ENCODE measurements at places on chromosomes 13 and 19. TPM values are rescaled to one million over a fixed set of nuclear protein-coding genes. Genes with fewer than 3 reads are reported as not detected.

GRCh38 chr13:112127564-112128330, 60.8 kb downstream of the SOX1 start:
- DNase-seq, result no peak

GRCh38 chr13:37648609-37649008, 50.0 kb upstream of the POSTN start:
- DNase-seq, result no peak

DNA sequence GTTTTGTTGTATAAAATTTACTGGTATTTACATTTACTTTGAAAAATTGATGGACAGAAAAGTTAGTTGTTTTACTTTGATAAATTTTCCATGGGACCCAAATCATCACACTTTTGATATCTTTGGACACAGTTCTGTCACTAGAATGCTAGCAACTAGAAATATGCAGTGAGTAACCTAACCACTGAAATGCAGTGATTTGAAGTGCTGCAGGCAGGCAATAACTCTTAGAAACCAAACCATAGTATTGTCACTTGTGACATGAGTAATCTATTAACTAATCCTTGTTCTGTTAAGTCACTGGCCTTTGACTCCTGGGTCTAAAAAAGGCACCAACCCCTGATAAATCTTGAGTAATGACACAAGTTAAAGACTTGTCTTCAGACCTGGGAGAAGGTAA, 620.0 kb upstream of the ATXN8OS start:
- DNase-seq, result no peak

DNA sequence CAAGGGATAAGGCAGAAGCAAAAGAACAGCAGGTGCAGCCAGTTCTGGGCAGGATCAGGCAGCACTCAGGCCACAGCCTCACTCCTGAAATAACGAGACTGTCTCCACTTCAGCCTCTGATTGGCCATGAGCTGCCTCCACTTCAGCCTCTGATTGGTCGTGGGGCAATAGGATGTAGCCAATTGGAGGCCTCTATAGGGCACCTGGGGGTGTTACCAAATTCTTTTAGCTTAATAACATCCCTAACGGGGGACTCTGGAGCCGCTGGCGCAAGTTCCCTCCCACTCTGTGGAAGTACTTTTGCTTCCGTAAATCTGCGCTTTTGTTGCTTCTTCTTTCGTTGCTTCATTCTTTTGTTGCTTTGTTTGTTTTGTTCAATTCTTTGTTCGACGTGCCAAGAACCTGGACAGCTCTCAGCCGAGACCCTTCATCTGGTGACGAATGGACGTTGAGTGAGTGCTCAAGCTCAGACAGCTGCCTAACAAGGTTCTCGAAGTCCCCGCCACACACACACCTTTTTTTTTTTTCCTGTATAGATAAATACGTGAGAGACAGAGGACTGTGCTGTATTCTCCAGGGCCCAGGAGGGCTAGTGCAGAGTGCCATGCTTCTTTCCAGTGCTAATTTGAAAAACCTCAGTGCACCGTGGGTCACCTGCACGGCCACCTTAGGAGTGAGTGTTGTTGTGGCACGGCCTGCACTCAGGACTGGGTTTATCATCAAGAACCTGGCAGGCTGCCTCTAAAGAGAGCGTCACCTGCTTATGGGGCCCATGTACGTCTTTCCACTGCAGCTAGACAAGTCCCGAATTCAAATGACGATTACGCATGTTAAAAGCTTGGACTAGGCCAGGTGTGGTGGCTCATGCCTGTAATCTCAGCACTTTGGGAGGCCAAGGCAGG, 32.0 kb upstream of the TUBGCP3 start:
- DNase-seq, result no peak

DNA sequence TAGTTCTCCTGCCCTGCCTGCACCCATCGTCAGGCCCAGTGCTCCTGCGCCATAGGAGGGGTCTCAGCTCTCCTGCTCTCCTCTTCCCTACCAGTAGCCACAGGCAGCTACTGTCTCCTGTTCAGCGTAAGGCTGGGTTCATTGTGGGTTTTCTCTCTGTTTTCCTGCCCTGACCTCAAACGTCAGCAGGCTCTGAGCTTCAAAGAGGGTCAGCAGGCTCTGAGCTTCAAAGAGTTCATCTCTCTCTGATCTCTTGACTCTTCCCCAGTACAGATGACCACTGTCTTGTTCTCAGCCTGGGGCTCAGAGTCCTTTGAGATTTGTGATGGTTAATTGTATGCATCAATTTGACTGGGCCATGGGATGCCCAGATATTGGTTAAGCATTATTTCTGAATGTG, 4.6 kb upstream of the CPB2 start:
- DNase-seq, result no peak

DNA sequence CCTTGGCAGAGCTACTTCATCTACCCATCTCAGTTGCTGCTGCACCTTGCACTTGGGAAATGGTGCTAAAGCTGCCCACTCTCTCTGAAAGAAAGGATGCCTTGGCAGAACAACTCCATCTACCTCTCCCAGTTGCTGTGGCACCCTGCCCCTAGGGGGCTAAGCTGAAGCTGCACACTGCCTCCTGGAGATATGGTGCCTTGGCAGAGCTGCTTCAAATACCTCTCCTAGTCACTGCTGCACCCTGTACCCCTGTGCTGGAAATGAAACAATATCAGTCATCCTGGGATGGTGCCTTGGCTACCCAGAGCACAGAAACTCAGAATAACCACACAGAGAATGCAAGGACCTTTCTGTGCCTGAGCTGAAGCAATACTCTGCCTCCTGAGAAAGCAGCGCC, 615.8 kb downstream of the DIAPH3 start:
- DNase-seq, result no peak

SLC25A41 gene
- 0.52 TPM for total RNA-seq

- DNase-seq, result no peak
Measured at GRCh38 chr19:46324277-46324676, 22.6 kb upstream of the PPP5C start.

CYP4F2 gene
- total RNA-seq, result not detected

- no peak for DNase-seq
Measured at GRCh38 chr13:97027162-97027554, 32.9 kb upstream of the OXGR1 start.

DNA sequence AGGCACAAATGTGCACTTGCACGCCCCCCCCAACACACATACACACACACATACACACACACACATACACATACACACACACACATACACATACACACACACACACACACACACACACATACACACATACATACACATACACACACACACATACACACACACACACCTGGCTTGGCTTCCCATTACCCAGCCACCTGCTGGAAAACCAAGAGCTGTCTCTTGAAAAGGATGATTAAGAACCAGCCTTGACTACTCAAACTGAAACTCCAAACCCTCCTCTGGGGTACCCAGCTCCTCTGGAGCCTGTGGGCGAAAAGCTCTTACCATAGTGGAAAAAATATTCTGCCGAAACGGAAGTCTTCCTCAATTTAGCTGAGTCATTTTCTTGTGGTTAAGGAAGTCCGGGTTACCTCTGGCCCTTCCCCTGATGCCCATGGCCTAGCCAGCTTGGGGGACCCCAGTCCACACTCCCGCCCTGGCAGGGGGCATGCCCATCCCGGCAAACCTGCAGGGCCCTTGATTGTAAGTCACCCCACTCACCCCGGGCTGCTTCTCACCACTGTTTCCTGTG, 21.9 kb downstream of the CEBPA start:
- peak; percentile 75 for DNase-seq
